Left renal pelvis (tissue), 4 donors: ENCODE measurements at places on chromosomes 3 and 15.

DNA sequence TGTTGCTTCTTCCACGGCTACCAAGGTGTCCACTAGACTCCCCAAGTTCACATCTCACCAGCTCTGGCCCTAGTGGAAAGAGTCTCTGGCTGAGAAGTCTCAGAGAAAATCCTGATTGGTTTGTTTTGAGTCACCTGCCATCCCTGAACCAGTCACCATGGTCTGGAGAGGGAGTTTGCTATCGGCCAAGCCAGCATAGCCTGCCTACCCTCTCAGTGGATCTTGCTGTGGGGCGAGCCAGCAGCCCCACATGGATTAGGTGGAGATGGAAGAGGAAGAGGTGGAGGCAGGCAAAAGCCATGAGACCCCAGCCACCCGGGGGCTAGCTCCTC lies 48.1 kb upstream of the FLNB start:
- no peak for DNase-seq

DNA sequence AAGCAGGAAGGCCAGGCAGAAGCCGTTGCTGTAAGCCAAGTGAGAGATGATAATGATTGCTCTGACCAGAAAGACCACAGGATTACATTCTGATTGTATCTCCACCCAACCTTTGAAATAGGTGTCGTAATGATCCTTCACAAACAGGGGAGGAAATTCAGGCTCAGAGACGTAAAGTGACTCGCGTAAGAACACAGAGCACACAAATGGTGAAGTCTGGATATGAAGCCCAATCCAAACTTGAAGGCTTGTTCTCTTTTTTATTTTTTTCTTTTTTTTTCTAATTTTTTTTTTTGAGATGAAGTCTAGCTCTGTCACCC lies 25.3 kb upstream of the PIAS1 start:
- no peak for DNase-seq

DNA sequence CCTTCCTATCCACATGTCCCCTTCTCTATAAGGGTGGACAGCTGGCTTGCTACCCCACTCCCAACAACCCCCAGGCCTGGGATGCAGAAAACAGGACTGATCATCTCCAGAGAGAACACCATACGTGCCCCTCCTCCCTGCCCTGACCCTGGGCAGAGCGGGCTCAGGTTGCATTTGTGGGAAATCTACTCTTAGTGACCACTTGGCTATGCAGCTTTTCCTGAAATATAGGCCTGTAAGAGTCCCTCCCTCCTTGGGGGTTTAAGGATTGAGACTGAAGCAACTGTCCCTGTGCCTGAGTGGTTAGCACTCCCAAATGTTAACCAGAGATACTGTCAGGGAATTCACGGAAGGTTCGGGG lies 11.7 kb downstream of the SH2D7 start:
- no peak for DNase-seq

GRCh38 chr15:96332637-96333121 lies 2.2 kb downstream of the NR2F2 start:
- no peak for DNase-seq

DNA sequence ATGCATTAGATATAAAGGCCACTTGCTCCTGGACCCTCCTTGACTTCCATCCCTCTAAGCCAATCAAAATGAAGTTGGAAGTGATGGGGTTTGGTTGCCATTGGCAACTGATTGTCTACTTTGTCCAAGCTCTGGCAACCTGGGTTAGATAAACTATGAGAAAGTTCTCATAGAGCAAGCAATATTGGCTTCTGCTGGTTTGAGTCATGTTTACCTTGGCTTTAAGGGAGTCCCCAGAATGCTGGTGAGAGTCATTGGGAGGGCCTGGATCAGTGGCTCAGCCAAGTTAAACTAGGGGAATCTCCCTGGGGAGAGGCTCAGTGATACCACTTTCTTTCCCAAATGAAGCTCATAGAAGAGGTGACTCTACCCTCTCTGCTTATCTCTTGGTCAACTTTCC lies 176.3 kb upstream of the ROPN1 start:
- DNase-seq, result no peak

DNA sequence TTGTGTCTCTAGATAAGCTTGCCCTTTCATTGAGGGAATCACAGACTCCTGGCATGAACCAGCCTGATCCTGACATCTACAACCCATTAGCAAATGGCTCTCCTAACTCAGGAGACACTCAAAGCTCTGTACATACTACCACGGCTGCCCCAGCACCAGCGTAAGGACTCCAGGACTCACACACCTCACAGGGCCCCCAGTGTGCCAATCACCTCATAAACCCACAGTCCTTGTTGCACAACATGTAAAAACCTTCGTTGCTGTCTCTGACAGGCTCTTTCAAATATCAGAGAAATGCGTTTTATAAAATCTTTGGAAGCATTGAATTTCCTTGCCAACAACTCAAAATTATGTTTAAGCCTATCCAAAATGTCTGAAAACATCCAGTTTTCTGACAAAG lies 7.3 kb downstream of the FYCO1 start:
- no peak for DNase-seq

GRCh38 chr3:76570436-76571057 lies 469.4 kb upstream of the ROBO2 start:
- DNase-seq, result no peak

GRCh38 chr3:14562121-14562890 lies 22.2 kb upstream of the GRIP2 start:
- DNase-seq, result no peak

DNA sequence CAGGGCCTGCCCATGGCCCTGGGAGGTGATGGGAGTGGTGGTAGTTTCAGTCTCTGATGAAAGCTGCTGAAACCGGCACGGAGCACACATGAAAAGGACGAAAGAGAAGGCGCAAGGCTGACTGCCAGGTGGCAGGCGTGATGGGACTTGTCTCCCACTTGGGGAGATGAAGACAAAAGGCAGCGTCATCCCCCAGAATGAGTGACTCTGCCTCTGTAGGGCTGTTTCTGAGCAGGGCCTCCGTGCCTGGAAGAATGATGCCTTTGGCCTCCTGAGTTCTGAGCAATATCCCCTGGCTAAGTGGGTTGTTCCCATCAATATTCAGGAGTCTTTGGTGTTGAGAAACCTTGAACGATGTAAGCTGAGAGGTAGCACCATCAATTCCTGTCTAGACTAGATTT lies 237.8 kb downstream of the OPA1 start:
- no peak for DNase-seq

DNA sequence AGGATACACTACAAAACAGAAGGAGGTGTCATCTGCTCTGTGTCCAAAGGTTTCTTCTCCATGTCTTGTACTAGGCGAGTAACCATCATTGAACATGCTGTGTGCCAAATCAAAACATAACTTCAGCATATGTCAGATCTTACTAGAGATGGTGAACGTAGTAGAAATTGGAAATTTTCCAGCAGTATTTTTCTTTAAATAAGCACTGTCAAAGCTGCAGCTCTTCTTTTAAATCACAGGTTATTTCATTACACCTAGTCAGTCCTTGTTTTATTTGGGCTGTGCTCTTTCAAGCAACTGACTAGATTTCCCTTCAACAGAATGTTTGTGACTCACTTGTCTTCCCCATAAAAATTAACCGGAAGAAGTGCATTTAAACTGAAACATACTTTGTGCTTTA lies 46.5 kb downstream of the MSL2 start:
- DNase-seq, result no peak

DNA sequence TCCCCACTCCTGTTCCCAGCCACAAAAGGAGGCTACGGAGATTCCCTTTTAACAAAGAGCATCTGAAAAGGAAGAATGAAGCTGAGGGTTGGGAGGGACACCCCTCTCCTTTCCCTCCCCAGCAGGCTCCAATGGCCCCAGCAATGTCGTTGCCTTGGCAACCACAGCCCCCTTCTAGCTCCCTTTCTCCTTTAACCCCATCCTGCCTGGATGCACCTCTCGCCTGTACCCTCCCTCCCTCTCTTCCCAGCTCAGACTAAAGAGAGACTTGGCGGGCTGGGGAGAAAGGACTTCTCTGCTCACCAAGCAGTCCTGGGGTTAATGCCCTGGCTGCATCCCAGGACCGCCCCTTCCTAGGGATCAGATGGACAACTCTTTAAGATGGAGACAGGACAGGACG lies 7.1 kb upstream of the RPL29 start:
- DNase-seq, result no peak

- no peak for DNase-seq
Measured at GRCh38 chr3:66723231-66723630, 222.4 kb upstream of the LRIG1 start.

DNA sequence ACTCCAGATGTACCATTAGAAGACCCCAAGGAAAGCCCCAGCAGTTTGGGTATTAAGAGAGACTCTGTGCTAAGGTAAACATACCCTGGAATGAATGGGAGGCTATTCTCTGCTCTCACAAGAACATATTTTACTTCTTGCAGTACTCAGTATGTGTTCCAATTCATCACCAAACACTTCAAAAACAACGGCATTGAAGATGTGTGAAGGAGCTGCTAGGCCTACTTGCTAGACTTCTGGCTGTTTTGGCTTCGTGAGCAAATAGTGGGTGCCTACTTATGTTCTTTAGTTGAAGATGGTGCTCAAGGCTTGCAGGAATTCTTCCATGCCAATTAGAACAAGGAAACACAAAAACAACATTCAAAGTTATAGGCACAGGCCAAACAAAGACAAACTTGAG lies 514.5 kb downstream of the ROBO1 start:
- no peak for DNase-seq

- no peak for DNase-seq
Measured at GRCh38 chr15:40305281-40305680, 2.5 kb downstream of the PLCB2 start.

DNA sequence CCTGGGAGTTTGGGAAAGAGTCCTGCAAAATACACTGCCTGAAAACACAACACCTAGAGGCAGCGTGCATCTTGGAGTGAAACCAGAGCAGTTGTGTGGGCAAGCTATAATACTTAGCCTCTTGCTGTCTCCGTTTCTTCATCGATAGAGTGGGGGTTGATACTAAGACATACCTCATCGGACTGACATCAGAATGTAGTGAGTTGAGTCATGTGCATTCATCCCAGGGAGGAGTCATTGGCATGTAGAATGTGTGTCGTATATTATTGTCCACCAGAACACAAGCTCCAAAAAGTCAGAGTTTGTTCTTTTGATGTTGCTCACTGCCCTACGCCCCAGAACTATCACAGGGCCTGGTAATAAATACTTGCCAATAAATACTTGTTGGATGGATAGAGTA lies 4.3 kb downstream of the SNTN start:
- DNase-seq, result no peak

DNA sequence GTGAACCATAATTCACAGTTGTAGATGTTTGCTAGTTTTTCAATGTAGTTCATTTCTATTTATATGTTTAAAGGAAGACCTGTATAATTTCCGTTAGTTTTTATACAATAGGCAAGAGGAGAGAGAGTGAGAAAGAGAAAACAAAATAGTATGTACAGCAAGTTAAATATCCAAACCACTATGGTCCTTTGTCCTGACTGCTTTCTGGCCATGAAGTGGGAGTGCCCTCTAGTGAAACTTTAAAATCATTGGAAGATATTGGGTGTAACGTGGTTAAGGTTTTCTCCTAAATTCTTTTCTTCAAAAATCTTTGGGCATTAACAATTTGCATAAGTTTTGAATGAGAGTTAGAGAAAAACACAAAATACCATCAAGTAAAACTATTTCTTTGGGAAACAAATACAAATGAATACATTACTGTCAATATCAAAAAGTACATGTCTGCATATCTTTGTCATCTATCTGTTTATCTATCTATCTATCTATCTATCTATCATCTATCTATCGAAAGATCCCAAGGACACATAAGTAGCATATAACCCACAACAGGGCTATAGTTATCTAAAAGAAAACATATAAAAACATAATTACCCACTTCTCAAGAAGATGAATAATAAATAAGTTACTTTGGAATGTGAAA lies 534.6 kb upstream of the ATP11B start:
- no peak for DNase-seq

DNA sequence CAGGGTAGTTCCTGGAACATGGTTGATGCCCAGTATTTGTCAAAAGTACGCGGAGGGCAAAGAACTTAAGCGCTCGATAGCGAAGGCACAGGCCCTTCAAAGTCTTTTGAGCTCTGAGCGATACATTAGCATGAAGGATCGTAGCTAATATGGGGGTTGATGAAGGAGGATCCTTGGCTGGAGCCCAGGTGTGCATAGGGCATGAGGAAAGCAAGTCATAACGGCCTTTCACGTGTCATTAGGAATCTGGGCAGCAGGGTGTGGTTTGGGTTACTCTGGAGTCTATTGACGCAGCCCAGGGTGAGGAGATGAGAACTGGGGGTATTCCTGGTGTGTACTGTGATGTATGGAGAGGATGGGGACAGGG lies 31.7 kb downstream of the SPINK8 start:
- no peak for DNase-seq

DNA sequence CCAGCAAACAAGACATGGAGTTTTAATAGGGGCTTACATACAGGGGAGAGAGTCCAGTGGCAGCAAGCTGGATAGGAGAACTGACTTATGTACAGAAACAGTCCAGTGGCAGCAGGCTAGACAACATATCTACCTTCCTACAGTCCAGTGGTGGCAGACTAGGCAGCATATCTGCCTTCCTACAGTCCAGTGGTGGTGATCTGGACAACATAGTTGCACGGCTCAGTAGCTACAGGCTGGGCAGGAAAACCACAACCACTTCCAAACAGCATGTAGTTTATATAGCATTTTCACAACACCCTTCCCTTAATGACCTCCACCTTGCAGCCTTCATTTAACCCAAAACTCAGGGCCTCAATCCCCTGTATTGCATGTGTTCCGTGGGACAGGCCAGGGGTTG lies 181.3 kb upstream of the EIF1B start:
- no peak for DNase-seq

- no peak for DNase-seq
Measured at GRCh38 chr3:50675179-50676030, 678 bp downstream of the DOCK3 start.

- DNase-seq, result no peak
Measured at GRCh38 chr3:41682996-41683395, 278.9 kb downstream of the ULK4 start.

DNA sequence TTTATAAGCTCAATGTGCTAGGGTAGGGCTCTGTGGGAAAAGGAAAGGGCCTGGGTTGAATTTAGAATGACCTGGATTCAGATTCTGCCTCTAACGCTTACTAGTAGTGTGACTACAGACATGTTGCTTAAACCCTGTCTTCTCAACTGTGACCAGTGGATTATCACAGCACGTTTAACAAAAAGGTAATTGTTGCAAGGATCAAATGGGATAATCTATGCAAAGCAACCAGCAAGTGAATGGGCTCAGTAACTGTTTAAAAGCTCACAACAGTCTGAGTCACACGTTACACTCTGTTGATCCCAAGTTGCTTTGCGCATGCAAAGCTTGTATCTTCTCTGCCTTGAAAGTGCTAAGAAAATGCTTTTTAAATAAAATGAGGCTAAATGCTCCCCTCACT lies 236.5 kb downstream of the IL20RB start:
- DNase-seq, result no peak

DNA sequence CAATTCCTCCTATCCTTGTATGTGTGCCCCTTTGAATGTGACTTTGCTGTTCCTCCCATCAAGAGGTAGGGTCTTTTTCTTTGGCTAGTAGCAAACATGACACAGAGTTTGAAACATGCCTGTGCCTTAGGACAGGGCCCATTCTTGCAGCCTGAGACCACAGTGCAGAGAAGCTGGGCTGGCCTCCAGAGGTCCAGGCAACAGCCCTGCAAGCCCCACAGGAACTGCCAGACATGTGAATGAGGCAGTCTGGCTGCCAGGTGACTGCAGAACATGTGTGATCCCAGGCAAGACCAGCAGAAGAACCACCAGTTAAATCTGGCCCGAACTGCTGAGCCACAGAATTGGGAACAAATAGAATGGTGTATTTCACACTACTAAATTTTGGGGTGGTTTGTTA lies 1.2 kb upstream of the HGD start:
- no peak for DNase-seq
